Suppressor macrophage (primary cell): ENCODE measurements at places on chromosomes 5 and 9.

GRCh38 chr9:120715389-120715924 lies 1.2 kb upstream of the MEGF9 start:
- peak; percentile 36 for DNase-seq

DNA sequence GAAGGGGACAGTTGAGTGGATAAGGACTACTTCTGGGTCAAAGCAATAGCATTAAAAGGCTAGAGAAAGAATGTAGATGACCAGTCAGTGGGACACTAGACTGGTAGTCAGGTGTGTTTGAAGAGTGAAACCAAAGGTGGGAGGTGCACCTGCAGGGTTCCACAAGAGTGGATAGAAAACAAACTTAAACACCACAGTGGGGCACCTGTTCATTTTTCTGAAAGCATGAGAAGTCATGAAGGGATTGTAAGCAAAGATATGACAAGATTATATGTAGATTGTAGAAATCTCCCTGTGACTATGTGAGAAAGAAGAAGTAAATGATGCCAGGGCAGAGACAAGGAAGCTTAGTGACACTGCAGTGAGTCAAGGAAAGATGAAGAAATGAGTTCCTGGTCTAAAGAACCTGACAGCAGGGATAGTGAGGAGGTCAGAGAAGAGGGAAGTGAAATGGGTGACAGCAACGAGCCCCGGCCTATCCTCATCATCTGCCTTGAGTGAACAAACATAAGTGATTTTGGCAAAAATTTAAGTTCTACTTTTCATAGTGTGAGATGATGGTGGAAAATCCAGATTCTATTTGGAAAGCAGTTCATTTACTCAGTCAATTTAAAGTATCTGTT lies 296.9 kb downstream of the TLE4 start:
- peak; percentile 95 for DNase-seq

- no peak for DNase-seq
Observed at GRCh38 chr5:133506181-133506580, 106.2 kb downstream of the FSTL4 start.

- DNase-seq: no peak
Observed at GRCh38 chr9:130927995-130928900, 10.8 kb downstream of the FIBCD1 start.

GRCh38 chr5:153598099-153598498 lies 107.6 kb downstream of the GRIA1 start:
- no peak for DNase-seq

DNA sequence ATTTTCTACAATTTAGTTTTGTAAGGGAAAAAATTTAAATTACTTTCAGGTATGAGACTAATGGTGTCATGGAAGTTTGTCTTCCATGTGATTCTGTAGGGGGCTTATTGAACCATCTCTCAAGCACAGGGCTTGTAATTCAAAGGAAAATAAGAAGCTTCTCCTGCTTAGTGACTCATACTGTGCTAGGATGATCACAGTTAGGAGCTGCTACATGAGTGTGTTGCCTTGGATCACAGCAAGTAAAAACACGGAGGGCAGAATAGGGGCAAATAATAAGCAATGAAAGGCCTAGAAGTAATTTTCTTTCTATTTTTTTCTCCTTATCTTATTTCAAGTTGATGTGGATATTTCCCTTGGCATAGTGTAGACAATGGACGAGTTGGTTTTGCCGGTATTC lies 28.9 kb downstream of the TMEM167A start:
- DNase-seq: no peak

- no peak for DNase-seq
Observed at GRCh38 chr5:104096451-104096850, 533.9 kb upstream of the NUDT12 start.

DNA sequence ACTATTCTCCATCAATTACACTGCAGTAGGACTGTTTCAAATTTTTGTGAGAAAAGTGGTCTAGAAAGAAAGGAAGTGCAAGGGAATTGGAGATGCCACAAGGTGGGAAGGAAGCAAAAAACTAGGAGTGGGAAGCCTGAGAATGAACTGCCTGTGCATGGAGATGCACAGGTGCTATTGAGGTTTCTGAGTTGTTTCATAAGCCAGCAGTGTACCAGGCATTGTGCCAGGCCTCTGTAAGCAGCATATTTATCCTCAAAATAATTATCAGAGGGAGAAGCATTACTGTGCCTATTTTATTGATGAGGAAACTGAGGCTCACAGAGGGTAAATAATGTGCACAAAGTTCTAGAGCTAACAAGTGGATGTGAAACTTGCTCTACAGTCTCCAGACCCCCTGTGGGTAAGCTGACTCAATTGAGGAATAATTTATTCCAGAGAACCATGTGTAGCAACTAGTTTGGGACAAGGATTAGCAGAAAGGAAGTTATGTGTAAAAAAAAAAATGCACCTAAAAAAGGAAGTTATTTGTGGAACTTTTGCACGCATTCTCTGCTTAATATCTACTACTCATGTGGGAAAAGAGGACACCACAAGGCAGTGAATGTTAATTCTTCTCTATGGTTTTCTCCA lies 96.7 kb downstream of the SNCAIP start:
- no peak for DNase-seq
